ENCODE measurements at places on chromosomes 11 and 22. TPM values are rescaled to one million over a fixed set of nuclear protein-coding genes. Genes with fewer than 3 reads are reported as not detected.

UPB1 gene
- total RNA-seq: not detected

TUBA8 gene
- 1.2 TPM for total RNA-seq

DGAT2 gene
- total RNA-seq: 5.5 TPM

NXPE2 gene
- not detected for total RNA-seq

SPI1 gene
- 1.8 TPM for total RNA-seq

DNA sequence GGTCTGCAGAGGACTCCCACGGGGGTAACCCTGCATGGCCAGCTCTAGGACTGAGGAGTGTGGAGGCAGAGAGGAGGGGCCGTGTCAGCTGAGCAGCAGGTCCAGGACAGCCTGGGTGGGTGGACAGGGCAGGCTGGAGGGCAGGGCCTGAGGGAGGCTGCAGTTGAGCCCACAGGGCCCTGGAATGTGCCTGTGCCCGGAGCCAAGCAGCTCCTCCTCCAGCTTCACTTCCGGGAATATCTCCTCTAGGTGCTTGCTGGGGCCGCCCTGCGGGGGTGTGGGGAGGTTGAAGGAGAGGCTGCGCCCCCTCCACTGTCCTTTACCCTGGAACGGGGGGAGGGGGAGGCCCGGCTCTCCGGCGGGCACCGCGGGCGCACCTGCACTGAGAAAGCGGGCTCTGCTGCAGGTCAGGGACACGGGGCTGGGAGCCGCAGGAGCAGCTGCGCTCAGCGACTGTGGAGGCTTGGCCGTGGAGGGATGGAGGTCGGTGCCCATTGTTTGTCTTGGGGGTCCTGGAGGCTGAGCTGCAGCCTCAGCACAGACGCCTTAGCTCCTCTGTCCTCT is 1293.2 kb downstream of the BRD1 start:
- no peak overlapping the region for H3K27ac ChIP-seq
- H3K27me3 ChIP-seq: no peaks in the 10 kb centered on the region
- no peaks in the 10 kb centered on the region for H3K36me3 ChIP-seq
- DNase-seq: no peak
- H3K4me3 ChIP-seq: no peak overlapping the region
- H3K4me1 ChIP-seq: no peaks in the 10 kb centered on the region

- no peak for DNase-seq
- no peaks in the 10 kb centered on the region for H3K36me3 ChIP-seq
- no peak overlapping the region for H3K4me3 ChIP-seq
- H3K27me3 ChIP-seq: no peaks in the 10 kb centered on the region
Measured at GRCh38 chr22:29049655-29050263, 11.9 kb downstream of the C22orf31 start.

GRCh38 chr11:72353861-72354260 is 80.5 kb downstream of the CLPB start:
- H3K27ac ChIP-seq: no peak overlapping the region
- no peaks in the 10 kb centered on the region for H3K36me3 ChIP-seq
- H3K4me1 ChIP-seq: no peaks in the 10 kb centered on the region

GRCh38 chr11:58770627-58771457 is 39.1 kb upstream of the GLYAT start:
- H3K27ac ChIP-seq: peak overlapping the region; percentile 86
- no peaks in the 10 kb centered on the region for H3K27me3 ChIP-seq
- no peaks in the 10 kb centered on the region for H3K4me1 ChIP-seq
- DNase-seq: no peak

DNA sequence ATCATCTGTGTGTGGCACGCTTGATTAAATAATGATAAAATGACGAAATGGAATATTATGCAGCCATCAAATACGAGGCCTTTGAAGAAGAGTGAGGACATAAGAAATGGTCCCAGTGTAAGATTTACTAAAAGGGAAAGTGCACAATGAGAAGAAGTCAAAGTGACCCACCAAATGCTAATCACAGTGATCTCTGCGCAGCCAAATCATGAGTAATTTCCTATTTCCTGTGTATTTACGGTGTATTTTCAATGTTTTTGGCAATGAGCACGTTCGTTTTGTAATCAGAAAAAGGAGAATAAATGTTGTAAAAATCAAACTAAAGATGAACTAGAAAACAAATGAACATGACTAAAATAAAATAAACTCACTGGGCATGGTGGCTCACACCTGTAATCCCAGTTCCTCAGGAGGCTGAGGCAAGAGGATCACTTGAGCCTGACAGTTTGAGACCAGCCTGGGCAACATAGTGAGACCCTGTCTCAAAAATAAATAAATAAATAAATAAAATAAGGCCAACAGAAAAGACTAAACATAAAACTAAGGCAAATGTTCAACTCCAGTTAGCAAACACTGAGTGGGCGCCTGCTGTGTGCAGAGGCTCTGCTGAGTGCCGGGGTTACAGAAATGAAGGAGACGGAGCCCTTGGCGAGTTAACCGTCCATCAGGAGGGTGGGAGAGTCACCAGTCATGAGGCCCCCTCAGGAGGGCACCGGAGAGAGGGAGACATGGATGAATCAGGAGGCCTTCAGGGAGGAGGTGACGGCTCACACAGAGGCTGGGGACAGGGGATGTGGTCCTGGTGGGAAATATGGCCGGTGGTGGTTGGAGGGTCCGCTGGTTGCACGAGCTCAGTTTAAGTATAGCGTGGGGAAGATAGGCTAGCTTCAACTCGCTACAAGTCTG is 26.0 kb upstream of the CBX7 start:
- no peak overlapping the region for H3K27ac ChIP-seq
- H3K4me1 ChIP-seq: peaks cover 38% of the 10 kb centered on the region

DNA sequence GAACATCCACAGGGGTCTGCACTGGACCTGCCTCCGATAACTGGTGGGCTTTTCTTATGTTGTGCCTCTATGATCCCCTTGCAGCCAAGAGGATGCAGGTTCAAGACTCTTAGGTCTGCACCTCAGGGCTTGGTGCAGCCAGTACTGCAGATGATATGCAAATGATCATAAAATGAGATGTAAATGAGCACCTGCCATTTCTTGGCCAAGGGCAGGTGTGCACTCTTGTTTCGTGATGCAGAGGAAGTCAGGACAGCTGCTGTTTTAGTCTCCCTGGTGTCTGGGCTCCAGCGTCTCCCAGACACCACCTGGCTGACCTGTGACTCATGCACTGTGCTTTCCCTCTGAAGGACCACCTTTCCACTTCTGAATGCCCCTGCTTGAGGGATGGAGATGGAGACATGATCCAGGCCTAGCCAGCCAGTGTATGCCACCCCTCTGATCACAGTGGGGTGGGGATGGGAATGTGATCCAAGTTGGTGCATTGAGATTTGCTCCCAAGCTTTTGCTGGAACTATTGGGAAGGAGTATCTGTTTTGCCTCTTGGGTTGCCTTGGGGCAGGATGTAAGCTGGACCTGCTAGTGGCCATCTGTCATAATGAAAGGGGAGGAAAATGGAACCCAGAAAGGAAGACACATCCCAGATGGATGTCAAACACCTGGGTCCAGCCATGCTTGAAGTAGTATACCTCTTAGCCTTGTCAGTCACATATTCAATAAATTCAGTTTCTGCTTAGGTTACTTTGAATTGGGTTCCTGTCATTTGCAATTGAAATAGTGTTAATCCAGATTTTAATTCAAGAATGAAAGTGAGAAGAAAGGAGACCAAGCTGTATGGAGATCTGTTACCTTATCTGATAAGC is 3.3 kb upstream of the KCNJ11 start:
- no peak for DNase-seq
- no peak overlapping the region for H3K4me3 ChIP-seq
- no peak overlapping the region for H3K27ac ChIP-seq
- H3K27me3 ChIP-seq: no peaks in the 10 kb centered on the region
- H3K36me3 ChIP-seq: no peaks in the 10 kb centered on the region

- H3K4me3 ChIP-seq: no peak overlapping the region
- H3K4me1 ChIP-seq: no peaks in the 10 kb centered on the region
- H3K36me3 ChIP-seq: no peaks in the 10 kb centered on the region
- H3K27me3 ChIP-seq: no peaks in the 10 kb centered on the region
- H3K27ac ChIP-seq: no peak overlapping the region
Measured at GRCh38 chr11:112624431-112624830, 336.8 kb upstream of the NCAM1 start.

DNA sequence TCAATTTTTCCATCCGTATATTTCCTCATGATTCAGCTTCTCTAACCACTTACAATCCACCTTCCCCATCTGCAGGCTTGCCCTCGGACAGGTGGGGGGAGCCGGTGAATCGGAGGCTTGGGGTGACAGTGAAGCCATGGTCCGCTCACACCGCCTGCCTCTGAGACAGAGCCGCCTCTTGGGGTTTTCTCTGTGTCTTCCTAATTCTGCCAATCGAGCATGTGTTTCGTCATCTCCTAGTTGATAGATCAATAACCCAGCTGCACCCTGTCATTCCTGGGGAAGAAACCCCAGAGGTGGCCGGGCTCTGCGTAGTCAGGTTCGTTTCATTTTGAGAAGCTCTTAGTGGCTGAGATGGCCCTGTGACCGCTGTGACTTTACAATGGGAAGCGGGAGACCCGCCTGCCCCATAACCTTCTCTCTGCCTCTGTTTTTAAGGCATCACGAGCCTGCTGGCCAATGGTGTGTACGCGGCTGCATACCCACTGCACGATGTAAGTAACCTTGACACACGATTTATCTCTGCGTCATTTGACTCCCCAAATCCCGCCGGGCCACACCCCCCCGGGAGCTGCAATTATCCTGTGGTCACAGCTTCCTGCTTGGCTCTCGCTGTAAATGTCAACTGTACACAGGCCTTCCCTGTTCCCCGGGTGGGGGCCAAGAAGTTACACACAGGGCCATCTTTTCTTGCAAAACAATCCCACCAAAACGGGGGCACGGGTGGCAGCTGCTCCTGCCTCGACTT is 33.3 kb downstream of the ANO1 start:
- no peak for DNase-seq
- no peak overlapping the region for H3K27ac ChIP-seq
- no peaks in the 10 kb centered on the region for H3K4me1 ChIP-seq
- H3K4me3 ChIP-seq: no peak overlapping the region
- no peaks in the 10 kb centered on the region for H3K27me3 ChIP-seq
- H3K36me3 ChIP-seq: no peaks in the 10 kb centered on the region

DNA sequence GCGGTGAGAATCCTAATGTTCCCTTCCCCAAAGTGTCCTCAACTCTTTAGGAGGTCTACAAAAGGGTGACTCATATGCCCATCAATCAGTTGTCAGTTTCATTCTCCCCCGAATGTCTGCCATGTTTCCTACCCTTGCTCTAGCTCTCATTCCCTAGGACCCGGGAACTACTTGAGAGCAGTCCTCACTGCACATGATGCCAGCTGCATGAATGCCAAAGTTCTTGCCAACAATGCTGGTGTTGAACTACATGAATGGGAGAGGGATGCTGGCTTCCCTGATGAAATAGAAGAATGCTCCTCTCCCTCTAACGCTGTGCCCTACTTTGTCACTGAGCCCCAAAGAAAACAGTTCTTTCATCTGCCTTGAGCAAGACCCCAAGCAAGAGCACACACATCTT is 12.5 kb upstream of the FSHB start:
- H3K27ac ChIP-seq: no peak overlapping the region
- H3K4me3 ChIP-seq: no peak overlapping the region
- DNase-seq: no peak

DNA sequence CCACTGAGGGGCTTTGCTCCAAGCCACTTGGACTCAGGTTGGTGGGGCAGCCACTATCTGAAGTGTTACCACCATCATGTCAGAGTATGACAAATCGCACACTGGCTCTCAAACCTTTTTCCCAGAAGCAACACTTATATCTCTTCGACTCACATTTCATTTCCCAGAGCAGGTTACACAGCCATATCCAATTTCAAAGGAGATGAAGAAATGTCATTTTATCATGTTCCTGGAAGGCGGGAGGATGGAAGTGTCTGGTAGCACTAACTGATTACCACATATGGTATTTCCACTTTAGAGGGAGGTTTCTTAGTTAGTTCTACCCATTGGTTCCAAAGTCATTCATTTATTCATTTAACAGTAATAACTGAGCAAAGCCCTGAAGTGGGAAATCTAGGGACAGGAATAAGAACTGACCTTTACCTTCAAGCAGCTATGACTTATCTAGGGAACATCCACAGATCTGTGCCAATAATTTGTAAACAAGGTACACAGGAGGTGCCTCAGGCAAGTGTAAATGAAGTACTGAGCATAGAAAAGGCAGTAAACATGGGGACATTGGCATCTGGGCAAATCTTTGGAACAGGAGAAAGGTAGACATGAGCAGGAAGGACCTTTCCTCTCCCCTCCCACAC is 54.9 kb upstream of the LRRC55 start:
- no peaks in the 10 kb centered on the region for H3K27me3 ChIP-seq
- H3K4me3 ChIP-seq: no peak overlapping the region
- no peak for DNase-seq
- H3K4me1 ChIP-seq: no peaks in the 10 kb centered on the region
- no peak overlapping the region for H3K27ac ChIP-seq

DNA sequence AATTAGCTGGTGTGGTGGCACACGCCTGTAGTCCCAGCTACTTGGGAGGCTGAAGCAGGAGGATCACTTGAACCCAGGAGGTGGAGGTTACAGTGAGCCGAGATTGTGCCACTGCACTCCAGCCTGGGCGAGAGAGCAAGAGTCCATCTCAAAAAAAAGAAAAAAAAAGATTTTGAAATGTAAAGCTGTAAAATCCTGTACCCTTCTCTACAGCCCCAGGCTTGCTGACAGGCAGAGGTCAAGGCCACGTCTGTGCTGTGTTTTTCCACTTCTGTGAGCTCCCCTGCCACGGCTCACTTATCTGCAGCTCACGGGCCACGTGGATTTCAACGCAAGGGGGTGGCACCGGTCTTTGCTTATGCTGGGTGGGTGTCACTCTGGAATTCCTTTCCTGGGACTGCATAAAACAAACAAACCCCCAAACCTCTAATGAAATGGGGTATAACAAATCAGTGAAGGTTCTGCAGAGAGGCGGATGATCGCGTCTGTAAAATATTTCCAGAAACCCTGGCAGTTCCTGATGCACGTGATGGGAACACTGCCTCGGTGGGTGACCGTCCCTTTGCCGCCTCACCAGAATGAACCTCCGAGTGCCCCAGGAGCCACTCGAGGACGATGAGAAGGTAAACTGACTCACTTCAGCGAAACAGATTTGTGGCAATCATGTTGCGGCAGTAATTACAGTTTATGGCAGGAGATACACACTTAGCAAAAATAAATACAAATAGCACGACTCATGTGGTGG is 44.0 kb upstream of the ATXN10 start:
- no peaks in the 10 kb centered on the region for H3K4me1 ChIP-seq
- DNase-seq: no peak
- no peak overlapping the region for H3K27ac ChIP-seq
- H3K4me3 ChIP-seq: no peak overlapping the region
- no peaks in the 10 kb centered on the region for H3K27me3 ChIP-seq
- no peaks in the 10 kb centered on the region for H3K36me3 ChIP-seq

- H3K36me3 ChIP-seq: no peaks in the 10 kb centered on the region
- peaks cover 35% of the 10 kb centered on the region for H3K4me1 ChIP-seq
- no peak for DNase-seq
- H3K27ac ChIP-seq: no peak overlapping the region
Measured at GRCh38 chr11:10309163-10310093, 4.6 kb downstream of the ADM start.

- no peaks in the 10 kb centered on the region for H3K4me1 ChIP-seq
- H3K27me3 ChIP-seq: peaks cover 3% of the 10 kb centered on the region
- no peaks in the 10 kb centered on the region for H3K36me3 ChIP-seq
- no peak overlapping the region for H3K4me3 ChIP-seq
- no peak for DNase-seq
Measured at GRCh38 chr22:28029956-28030355, 110.9 kb upstream of the PITPNB start.

Measured in CD8-positive, alpha-beta memory T cell (primary cell).